ENCODE measurements at places on chromosomes 16 and 17.
A peak's percentile ranks its signal among the peaks of the same experiment; 100 is the strongest.

- no peak for DNase-seq
Observed at GRCh38 chr17:79041723-79042420, 17.9 kb downstream of the C1QTNF1 start.

DNA sequence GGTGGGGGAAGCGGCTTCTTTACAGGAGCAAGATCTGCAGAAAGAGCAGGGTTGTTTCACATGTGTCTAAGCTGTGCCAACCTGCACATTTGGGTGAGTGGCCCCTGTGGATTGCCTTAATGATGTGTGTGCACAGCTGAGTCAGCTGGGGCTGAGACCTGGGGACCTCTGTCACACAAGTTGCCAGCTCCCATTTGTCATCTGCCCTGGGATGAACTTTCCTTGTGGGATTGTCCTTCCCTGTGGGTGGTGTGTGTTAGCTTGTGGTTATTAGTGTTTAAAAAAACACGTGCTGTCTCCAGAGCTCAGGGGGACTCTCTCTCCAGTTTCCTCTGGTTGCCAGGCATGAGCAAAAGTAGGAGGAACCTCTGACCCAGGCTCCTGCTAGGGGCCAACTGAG, 400.5 kb upstream of the CCL2 start:
- no peak for DNase-seq

DNA sequence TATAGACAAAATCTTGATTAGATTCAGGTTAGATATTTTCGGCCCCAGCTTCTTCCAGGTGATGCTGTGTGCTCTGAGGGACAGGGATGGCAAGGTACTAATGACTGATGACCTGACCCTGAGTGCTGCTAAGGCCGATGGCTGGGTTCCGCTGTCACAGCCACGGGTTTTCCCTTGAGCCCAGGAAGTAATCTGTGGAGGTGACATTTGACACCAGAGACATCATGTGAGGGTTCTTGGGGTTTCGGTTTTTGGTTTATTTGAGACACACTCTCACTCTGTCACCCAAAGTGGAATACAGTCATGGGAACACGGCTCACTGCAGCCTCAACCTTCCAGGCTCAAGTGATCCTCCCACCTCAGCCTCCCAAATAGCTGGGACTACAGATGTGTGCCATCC, 9.8 kb downstream of the OTOP3 start:
- DNase-seq, result no peak

DNA sequence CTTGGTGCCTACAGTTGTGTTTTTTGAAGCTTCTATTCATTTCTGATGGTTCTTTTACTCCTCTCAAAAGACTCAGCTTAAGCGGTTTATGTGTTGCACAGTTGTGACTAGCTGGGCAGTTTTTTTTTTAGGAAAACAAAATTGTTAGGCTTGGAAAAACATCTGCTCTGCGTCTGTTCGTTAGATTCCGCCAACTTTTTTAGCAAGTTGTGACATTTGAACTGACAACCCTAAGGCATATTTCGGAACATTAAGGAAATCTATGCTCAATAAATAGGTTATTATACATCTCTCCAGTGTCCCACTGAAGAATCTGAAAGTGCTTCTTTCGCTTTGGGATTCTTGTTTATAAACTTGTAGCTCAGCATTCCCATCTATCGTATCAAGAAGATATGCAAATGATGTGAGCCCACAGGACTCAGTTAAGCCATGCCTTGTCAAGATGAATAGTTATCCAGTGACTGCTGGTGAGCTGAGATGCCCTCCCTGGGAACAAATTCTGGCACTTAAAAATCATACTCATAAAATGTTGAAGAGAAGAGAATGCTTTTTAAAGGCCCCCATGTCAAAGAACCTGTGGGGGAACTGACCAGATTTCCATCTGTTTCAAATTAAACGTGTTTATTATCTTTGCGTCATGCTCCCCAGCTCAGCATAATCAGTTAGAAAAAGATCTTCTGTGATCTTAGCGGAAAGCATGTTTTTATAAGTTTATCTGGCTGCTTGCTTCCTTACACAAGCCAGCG, 109.0 kb upstream of the FAM20A start:
- DNase-seq, result no peak

GRCh38 chr16:57898961-57899360, 72.0 kb downstream of the CNGB1 start:
- DNase-seq, result peak; percentile 48

- DNase-seq, result no peak
Observed at GRCh38 chr17:81576621-81577277, 24.6 kb upstream of the FAAP100 start.

DNA sequence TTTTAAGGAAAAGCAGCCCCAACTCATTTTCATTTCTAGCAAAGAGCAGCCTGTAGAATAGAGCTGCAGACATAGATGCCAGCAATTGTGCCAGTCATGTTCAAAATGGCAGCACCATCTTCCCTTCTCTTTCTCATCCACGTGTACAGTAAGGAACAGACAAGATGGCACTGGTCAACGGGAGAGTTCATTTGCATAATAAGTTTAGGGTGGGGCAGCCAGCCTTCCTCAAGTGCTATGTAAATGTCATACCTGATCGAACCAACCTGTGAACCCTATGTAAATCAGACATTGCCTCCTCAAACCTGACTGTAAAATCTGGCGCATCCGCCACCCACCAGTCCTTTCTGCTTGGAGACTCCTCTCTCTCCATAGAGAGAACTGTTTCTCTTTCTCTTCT, 150.0 kb upstream of the CDH13 start:
- DNase-seq, result no peak

DNA sequence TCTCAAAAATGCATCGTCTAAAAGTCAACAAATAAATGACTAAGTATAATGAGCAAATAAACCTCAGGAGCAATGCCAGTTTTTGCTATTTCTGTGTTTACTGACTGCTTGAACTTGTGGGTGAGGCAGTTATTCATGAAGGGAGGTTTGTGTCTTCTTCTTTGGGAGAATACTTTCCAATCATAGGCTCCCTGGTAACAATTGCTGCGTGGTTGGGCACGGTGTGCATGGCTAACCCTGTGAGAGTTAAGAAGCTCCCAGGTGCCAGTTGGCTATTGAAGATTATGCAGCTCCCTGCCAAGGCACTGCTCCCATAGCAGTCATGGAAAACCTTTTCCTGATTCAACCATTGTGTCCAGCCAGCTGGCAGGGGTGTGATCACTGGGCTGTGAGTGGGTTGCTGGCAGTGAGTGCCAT, 775.9 kb upstream of the GOT2 start:
- no peak for DNase-seq

DNA sequence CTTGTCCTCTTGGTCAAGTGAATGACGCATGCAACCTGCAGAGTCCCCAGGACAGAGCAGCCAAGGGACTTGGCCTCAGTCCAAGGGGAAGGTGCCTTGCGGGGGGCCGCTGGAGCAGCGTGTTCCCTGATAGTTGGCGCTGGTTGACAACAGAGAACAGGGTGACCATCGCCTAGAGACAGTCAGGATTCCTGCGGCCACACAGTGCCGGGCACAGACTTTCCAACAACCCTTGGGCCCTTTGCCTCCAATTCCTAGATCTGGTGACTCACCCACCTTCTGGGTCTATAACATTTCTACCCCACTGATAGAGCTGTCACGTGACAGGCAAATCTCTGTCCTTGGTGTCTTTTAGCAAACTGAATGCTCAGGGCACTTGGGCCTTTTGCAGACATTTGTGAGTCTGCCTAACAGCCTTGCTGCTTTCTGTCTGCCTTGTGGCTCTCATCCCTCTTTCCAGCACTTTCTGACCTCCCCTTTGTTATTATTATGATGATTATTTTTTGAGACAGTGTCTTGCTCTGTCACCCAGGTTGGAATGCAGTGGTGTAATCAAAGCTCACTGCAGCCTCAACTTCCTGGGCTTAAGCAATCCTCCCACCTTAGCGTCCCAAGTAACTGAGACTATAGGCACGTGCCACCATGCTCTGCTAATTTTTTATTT, 11.9 kb upstream of the TEDC2 start:
- DNase-seq, result no peak

DNA sequence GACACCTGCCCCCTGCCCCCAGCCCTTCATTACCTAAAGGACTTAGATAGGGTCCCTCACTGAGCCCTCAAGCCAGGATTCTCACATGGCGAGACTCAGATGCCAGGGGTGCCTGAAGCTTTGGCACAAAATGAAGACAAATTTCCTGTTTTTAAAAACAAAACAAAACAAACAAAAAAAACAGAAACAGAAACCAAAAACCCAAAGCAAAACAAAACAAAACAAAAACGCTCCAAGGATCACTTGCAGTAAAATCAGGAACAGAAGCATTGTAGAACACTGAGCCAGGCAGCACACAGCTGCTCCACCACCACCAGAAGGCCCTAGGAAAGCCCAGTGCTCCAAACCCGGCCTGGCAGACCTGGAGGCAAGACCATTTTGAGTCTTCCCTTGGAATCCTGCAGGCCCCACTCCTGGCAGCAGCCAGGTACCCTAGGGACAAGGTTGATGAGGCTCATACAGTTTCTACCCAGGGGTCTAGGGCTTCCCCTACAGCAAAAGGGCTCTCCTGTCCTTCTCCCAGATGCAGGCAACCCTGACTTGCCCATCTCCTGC, 20.8 kb downstream of the MYO18A start:
- DNase-seq, result no peak

DNA sequence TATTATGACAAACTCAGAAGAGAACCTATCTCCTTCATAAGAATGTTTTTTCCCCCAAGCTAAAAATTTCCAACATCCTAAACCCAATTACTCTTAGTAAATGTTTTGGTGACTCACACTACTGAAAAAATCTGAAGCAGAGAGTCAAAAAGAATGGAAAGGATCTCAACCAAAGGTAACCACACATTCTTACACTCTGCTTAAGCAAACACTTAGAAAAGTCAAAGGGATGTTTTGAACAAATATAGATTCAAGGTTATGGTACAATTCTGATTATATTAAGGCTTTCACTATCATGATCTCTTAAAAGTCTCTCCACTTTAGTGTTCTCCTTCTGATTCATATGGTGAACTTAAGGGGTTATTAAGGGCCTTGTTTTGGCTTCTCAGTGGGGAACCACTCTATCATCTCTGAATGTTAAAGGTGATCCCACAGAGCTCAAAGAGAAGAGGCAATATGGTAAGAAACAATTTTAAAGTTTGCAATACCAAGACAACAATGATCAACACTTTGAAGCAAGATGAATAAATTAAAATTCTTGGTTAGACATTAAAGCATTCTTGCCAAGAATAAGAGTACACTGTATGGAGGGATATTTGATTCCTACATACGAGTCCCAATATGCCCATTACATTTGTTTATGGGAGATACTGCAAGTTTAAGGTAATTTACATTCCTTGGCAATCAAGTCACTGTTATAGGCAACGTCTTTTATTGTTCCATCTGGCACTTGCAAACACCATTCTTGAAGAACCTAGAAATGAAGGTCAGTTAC, 69.2 kb downstream of the CDC27 start:
- DNase-seq, result no peak

GRCh38 chr16:46577988-46578579, 43.1 kb downstream of the SHCBP1 start:
- DNase-seq, result no peak

GRCh38 chr17:38568845-38569510, 36.8 kb downstream of the SRCIN1 start:
- DNase-seq, result no peak

DNA sequence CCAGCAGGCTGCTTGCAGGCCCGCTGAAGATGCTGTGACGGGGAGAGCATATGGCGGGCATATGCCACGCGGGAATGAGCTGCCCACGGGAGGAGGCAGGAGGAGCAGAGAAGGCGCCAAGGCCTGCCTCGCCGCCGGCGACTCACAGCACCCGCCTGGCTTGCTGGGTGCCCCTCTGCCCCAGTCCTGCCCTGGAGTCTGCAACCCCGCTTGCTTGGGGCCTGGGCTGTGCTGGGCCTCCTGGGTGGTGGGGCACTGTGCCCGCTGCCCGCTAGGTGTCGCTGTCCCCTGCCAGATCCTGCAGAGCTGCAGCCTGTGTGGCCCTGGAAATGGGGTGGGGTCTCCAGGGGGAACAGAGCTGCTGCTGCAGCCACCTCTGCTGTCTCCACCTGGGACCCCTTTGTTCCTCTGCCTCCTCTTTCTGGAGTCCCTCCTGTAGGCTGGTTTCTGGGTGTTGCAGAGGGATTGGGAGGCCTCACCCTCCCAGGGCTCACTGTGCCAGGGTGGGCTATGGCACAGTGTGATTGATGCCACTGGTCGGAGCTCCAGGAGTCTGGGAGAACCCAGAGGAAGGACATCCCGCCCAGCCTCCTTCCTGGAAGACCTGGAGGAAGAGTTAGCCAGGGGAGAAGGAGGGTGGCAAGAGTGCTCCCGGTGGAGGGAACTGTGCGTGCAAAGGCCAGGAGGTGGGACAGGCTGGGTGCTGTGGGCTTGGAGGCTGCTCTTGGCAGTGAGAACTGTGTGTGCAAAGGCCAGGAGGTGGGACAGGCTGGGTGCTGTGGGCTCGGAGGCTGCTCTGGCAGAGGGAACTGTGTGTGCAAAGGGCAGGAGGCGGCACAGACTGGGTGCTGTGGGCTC, 141.0 kb upstream of the CIBAR2 start:
- DNase-seq, result peak; percentile 63

DNA sequence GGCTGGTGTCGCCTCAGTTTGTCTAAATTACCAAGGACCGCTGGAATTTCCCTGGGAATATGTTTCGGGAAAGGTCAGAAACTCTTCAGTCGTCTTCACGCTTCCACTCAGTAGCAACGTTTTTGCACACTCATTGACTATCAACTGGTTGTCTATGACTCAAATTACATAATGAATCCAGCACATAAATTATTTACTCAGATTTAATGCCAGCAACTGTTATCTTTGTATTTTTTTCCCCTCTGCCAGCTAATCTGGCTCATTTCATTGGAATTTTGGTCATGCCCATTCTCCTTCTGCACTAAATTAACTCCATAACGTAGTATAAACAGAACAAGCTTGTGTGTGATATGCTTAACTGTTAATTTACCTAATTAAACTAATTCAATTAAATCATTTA, 372.7 kb upstream of the ZFHX3 start:
- DNase-seq, result no peak

- no peak for DNase-seq
Observed at GRCh38 chr17:51888816-51889215, 269.7 kb downstream of the CA10 start.

DNA sequence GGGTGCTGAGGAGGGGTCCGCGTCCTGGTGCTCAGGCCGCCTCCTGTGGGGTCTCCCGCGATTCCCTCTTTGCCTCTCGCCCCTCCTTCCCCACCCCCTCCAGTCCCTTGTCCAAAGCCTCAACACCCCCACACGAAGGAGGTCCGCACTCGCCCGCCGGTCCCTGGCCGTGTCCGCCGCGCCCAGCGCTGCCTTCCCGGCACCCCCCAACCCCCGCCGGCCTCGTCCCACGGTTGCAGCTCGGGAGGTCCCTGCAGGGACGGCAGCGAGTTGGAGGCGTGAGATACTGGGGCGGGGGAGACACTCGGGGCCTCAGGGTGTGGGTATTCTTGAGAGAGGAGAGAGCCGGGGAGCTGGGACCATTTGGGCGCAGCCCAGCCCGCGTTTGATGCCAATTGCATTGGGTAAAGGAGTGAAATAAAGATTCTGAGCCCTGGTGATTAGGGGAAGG, 468 bp downstream of the FLYWCH2 start:
- DNase-seq, result no peak

GRCh38 chr17:10471858-10472257, 2.5 kb upstream of the MYH4 start:
- DNase-seq, result no peak

DNA sequence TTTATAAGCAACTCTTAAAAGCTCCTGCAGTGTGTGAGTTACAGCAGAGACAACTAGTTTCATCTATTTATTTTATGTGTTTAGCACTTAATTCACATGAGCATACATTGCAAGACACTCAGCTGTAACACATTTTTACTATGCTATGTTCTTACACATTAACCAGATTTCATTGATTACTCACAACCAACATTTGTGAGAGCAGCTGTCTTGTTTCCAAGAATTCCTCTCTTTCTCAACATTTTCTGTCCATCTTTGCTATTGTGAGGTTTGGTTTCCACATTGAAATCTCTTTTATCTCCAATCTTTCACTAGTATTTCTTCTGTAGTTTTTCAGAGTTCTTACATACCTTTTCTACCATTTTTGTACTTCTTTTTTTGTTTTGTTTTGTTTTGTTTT, 51.2 kb downstream of the COPRS start:
- no peak for DNase-seq
